Pons (tissue), 1 donor: ENCODE measurements at places on chromosomes 3 and 15.

- peak; percentile 51 for DNase-seq
Measured at GRCh38 chr3:146640955-146641867, 36.1 kb upstream of the PLSCR5 start.

- no peak for DNase-seq
Measured at GRCh38 chr15:40495516-40495915, 24.7 kb downstream of the CHST14 start.

DNA sequence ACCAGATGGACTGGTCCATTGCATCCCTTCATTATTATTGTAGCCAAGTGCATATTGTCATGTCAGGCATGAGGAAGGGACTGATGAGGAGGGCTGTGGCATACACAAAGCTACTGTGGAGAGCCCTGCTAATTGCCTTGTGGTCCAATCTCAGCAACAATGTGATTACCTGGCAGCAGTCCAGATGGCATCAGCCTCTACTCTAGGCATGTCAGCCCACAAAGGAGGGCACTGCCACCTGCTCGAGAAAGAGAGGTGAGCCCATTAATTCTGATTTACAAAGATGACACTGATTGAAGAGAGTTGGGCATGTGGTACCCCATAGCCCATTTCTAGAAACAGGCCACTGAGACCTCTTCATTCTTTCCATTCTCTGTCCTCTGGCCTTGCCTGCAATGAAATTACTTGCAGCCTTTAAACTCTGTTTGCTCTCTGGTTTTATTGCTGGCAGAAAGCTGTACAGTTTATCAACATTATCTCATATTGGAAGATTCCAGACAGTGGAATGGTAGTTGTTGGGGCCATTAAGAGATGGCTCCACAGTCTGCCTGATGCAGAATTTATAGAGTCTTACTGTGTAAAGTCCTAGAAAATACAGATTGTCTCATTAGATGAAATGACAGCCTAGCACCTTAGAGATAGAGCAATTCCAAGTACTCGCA, 307.7 kb downstream of the ARPP21 start:
- no peak for DNase-seq

DNA sequence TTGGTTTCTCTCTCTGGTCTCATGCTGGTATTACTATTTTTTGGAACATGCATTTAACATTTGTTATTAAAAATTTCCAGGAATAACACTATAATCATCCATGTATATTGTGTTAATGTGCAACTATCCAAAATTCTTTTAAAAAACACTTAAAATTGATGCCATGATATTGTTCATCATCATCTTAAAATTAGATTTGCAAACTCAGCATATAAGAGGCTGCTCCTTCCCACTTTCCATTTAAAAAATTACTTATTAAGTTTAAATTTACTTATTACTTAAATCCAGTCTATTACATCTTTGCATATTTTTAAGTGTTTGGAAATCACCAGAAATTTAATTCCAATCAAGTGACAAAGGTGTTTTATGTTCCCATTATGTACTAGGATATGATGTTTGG, 5.8 kb upstream of the ABHD17C start:
- DNase-seq, result no peak

DNA sequence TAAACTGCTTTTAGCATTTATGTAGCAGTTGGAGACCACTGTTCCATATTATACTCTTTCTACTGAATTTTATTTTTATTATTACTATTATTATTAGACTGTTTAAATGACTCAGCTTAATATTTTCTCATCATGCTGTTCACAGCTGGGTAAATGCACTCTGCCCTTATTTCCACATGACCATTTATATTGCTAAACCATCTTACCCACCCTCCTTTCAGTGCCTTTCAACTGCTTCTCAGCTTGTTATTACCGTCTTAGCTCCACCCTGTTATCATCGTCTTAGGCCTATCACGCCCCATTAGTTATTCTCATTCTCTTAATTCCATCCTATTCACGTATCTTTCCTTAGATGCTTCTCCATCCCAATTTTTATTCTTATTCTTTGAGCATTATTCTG, 212.6 kb downstream of the GAP43 start:
- no peak for DNase-seq

GRCh38 chr15:100999369-100999768, 80.2 kb downstream of the LRRK1 start:
- no peak for DNase-seq

DNA sequence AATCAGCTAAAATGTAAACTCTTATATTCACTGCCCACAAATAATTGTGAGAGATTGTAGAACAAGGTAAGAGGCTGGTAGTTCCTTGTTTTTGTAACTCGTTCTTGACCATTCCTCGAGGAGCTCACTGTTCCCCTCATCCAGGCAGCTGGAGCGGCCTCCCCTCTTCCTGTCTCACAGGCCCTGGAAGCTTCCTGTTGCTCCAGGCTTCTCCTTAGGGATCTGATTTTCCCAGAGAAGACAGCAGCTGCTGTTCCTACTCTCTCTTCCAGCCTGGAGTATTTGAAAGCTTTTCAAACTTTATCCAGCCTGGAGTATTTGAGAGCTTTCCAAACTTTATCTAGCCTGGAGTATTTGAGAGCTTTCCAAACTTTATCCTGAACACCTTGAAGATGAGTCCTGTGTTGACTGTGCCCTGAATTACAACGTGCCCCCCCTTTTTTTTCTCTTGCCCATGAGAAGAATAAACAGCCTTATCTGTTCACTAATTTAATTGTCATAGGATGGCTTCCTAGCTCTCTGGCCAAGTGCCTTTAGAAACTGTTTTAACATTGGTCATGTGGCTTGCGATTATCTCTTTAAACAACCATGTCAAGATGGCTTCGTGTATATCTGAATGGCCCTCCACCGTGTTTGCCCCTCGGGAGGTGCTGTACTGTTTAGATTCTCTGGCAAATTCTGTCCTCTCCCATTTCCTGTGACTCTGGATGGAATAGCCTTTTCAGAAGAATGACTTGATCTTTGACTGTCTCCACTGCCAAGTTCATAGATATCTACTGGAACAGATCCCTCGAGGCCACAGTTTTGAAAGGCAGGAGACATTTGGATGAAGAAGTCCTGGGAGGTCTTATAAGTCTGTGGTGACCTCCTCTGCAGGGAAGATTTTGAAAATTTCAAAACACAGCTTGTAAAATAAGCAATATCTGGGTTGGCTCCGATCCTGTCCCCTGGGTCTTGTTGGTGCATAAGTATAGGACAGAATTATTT, 4.8 kb downstream of the ADAMTSL3 start:
- no peak for DNase-seq

DNA sequence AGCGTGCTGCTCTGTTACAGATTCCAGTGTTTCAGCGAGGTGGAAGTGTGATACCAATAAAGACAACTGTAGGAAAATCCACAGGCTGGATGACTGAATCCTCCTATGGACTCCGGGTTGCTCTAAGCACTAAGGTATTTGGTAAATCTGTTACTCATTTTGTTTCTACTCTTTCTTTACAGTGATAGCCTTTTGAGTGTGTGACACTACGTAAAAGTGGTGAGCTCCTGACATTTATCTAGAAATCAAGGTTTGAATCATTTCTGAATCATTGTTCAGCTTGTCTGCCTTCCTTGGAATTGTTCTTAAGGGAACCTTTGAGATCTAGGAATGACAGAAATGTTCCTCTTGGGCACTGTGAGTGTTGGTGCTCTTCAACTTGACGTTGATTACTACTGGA, 11.2 kb upstream of the CAPN3 start:
- DNase-seq, result no peak

DNA sequence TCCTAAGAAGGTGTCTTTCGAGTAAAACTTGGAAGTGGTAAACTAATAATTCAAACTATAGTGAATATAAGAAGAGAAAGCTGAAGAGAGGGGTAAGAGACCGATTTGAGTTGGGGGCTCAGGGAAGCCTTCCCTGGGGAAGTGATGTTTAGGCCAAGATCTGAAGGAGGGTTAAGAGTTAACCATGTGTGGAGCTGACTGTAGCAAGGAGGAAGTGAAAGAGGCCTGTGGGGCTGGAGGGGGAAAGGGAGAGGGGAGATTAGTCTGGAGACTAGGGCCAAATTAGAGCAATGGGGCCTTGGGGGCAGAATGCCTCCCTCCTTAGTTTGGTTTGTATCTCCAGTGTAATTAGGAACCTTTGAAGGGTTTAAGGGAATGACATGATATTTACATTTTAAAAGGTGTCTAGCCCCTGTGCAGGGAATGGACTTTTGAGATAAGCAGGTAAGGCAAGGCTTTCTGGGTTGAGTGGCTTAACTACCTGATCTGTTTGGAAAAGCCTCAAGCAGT, 2.2 kb downstream of the ZNF592 start:
- peak; percentile 38 for DNase-seq

GRCh38 chr3:141986548-141987107, 110.2 kb downstream of the ATP1B3 start:
- no peak for DNase-seq

DNA sequence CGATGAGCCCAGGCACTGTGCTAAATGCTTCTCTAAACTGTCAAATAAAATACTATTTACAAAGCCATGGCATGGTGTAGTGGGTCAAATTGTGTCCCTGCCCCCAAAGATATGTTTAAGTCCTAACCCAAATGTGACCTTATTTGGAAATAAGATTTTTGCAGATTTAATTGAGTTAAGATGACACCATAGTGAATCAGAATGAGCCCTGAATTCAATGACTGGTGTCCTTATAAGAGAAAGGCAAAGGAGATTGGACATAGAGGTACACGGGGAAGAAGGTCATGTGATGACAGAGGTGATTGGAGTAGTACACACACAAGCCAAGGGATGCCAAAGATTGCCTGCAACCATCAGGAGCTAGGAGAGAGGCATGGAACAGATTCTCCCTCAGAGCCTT, 121.6 kb upstream of the VEPH1 start:
- DNase-seq, result no peak

- no peak for DNase-seq
Measured at GRCh38 chr3:178019645-178020044, 516.6 kb upstream of the KCNMB2 start.

GRCh38 chr15:51878446-51879386, 49.3 kb downstream of the TMOD3 start:
- no peak for DNase-seq

- DNase-seq, result no peak
Measured at GRCh38 chr3:58020783-58021071, 12.5 kb downstream of the FLNB start.

- DNase-seq, result no peak
Measured at GRCh38 chr3:195028877-195029606, 241.9 kb downstream of the XXYLT1 start.

GRCh38 chr15:27989427-27989826, 109.7 kb downstream of the OCA2 start:
- DNase-seq, result no peak

GRCh38 chr3:26196781-26197180, 406.9 kb downstream of the OXSM start:
- DNase-seq, result no peak

DNA sequence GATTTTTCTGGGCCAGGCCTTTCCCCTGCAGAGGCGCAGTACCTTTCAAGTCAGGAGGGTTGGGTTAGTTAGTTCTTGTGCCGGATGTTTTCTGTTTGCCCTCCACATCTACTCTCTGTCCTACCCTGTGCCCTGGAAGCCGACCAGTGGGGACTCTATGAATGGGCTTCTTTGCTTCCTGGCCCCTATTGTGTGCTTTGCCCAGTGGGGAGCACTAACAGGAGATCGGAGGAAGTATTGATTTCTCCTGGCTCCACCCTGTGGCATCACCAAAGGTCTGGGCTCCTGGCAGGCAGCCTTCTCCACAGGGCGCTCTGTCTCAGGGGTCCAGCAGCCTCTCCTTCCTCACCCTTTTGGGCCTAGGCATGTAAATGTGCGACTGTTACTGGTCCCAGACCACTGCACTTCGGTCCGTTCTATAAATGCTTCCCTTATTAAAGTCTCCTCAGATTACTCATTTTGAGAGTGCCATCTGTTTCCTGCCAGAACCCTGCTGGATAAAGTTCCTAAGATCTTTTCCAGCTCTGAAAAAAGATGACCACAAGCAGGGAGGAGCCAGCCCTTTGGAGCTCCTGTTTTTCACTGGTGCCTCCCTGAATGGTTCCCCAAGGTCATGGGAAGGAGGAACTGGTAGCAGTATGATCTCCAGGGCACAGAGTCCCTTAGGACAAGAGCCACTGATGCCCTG, 44.5 kb downstream of the CTDSPL start:
- peak; percentile 46 for DNase-seq

GRCh38 chr15:48888836-48889235, 10.9 kb downstream of the EID1 start:
- no peak for DNase-seq

DNA sequence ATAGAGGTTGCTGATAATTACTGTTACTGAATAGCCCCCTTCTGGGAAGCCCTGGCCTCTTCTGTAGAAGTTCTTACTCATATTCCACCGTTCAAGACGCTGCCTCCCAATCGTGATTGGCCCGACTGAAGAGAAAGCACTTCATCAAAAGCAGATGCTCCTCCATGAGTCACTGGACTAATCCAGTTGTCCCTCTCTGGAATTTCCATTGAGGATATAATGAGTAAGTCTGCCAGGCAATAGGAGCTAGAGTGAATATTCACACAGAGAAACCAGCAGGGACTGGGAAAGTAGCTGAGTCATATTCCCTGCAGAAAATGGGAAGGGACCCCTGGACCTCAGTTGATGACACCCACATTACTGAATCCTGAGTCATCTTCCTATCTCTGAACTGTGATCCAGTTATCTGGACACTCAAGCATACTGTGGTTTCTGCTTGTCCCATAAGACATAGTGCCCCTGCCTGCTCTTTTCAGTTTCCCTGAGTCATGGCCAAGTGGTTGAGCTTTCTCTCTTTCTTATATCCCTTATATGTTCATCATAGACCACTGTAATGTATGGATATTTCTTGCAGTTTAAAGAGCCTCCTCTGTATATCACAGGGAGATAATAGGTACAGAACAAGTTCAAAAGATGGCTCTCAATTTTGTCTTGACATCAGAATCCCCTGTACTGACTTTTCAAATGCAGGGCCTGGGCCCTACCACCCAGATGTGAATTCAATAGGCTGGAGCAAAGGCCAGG, 151.2 kb upstream of the CDIN1 start:
- DNase-seq, result no peak

GRCh38 chr15:47473106-47473725, 244.1 kb upstream of the SEMA6D start:
- no peak for DNase-seq

DNA sequence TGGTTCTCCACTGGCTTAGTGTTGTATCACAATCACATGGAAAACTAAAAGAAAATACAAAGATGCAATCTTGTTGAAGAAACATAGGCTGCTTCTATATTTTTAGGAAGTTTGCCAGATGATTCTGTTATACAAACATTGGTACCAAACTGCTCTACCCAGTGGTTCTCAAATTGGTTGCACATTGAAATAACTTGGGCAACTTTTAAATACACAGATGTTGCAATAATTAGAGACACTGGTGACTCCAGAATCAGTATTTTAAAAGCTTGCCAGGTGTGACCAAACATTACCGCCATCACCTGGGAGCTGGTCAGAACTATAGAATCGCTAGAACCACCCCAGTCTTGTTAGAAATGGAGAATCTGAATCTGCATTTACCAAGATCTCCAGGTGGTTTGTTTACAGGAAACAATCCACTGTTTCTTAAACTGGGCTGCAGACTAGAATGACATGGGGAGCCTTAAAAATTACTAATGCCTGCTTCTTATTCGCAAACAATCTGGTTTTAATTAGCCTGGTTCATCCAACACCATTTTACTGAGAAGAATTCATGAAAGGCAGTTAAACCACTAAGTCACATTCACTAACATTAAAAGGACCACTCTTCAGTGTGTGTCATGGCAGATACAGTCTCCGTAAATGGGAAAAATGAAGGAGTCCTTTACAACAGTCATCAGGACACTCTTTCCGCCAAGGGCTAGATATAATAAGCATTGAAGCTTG, 76.5 kb downstream of the ACAP2 start:
- DNase-seq, result no peak
